Fibroblast of pulmonary artery (primary cell): ENCODE measurements at places on chromosomes 5 and 9.
A peak's percentile ranks its signal among the peaks of the same experiment; 100 is the strongest.

GRCh38 chr9:137972988-137973470, 95.4 kb downstream of the CACNA1B start:
- DNase-seq: no peak

- no peak for DNase-seq
These were observed 512 bp downstream of the GRIN3A start for GRCh38 chr9:101737705-101738565.

- DNase-seq: peak; percentile 25
These were observed 9.3 kb upstream of the RNF145 start for GRCh38 chr5:159218595-159219023.

DNA sequence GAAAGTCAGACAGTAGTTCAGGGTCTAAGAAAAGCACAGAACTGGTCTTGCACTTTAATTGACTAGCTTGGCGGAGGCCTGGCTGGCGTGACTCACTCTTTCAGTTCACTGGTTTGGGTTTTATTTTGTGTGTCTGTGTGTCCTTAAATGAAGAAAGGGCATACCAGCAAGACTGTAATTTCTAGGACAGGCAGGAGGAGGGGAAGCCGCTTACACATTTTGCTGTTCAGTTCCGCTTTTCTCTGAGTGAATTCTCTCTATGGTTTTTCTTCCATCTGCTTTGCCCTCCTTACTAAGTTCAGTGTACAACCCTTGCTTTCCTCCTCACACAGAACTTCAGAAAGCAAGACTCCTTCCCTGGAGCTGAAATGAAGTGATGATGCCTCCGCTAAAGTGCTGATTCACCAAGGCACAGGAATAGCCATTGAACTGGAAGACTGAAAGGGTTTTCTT, 150.8 kb downstream of the MEF2C start:
- peak; percentile 27 for DNase-seq

DNA sequence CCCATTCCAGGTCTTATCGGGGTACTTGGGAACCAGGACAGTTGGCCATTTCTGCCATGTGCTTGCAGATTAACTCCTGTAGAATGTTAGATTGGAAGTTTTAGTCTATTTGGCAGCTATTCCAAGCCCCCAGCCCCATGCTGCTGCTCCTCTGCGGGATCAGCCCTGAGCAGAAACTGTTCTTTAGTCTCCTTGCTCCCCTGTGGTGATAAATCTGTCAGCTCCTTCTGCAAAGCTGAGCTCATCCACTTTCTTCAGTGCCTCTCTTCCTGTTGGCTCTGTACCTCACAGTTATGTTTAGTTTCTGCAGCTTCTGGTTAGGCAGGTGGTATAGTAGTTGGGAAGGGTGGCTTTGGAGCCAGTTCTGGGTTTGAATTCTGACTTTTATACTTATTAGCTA, 170.4 kb downstream of the GRIA1 start:
- no peak for DNase-seq

GRCh38 chr9:135519179-135519971, 1.9 kb upstream of the LCN1 start:
- no peak for DNase-seq

DNA sequence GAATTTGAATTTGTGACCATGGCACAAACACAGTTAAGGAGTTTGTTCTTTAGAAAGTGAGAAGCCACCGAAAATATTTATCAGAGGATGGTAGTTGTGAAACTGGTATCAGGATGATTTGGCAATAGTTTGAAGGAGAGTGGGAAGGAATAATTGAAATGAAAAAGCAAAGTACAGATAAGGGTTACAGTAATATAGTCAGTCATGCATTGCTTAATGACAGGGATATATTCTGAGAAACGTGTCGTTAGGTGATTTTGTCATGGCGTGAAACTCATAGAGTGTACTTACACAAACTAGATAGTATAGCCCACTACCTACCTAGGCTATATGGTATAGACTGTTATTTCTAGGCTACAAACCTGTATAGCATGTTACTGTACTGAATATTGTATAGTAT, 84.2 kb downstream of the GPBP1 start:
- DNase-seq: peak; percentile 14

- DNase-seq: no peak
These were observed 15.4 kb downstream of the ARHGEF37 start for GRCh38 chr5:149596712-149597111.

- peak; percentile 79 for DNase-seq
These were observed 25.1 kb downstream of the ERGIC1 start for GRCh38 chr5:172858990-172859811.

- no peak for DNase-seq
These were observed 118.5 kb upstream of the PTPN3 start for GRCh38 chr9:109616571-109617120.

- DNase-seq: no peak
These were observed 322.4 kb downstream of the TMEM167A start for GRCh38 chr5:82754759-82755158.

- DNase-seq: peak; percentile 81
These were observed 990.4 kb upstream of the ACO1 start for GRCh38 chr9:31394015-31394473.

DNA sequence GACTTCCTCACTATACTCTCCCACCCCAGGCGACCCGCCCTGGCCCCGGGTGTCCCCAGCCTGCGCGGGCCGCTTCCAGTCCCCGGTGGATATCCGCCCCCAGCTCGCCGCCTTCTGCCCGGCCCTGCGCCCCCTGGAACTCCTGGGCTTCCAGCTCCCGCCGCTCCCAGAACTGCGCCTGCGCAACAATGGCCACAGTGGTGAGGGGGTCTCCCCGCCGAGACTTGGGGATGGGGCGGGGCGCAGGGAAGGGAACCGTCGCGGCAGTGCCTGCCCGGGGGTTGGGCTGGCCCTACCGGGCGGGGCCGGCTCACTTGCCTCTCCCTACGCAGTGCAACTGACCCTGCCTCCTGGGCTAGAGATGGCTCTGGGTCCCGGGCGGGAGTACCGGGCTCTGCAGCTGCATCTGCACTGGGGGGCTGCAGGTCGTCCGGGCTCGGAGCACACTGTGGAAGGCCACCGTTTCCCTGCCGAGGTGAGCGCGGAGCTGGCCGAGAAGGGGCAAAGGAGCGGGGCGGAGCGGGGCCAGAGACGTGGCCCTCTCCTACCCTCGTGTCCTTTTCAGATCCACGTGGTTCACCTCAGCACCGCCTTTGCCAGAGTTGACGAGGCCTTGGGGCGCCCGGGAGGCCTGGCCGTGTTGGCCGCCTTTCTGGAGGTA, 2.1 kb downstream of the CA9 start:
- no peak for DNase-seq

- no peak for DNase-seq
These were observed 61.0 kb upstream of the SARDH start for GRCh38 chr9:133799106-133799505.

- no peak for DNase-seq
These were observed 2232.8 kb upstream of the WWC1 start for GRCh38 chr5:166058660-166059059.

DNA sequence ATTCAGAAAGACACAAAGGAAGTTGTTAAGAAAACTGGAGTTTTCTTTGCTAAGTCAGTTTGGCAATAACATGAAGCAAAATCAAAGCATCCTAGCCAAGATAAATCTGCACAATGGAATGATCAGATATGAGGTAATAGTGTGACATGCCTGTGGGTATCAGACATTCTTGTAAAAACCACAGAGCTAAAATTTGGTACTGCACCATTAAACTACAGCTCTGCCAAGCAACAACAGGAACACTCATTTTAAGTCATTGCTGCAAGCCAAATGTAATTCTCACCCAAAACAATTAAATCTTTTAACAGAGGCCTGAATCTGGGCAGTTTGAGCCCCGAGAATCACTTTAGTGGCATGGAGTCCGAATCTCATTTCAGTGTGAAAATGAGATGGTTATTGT, 96.6 kb downstream of the VCAN start:
- peak; percentile 96 for DNase-seq

DNA sequence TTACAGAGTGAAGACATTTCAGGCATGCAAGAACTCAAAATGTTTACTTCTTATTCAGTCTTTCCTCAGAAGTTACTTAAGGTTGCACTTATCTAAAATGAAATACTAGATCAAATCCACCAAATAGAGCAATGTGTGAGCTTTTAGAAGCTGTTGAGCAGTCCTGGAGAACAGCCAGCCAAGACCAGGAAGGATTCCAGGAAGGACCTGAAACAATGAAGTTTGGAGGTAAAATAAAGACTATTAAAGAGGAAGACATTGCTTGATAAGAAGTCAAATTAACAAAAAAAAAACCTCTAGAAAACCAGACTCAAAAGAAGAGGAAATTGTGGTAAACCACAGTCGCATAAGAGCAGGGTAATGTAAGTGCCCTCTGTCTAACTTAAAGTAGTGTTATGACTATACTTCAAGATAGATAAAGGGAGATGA, 156.2 kb upstream of the S1PR3 start:
- DNase-seq: peak; percentile 84

DNA sequence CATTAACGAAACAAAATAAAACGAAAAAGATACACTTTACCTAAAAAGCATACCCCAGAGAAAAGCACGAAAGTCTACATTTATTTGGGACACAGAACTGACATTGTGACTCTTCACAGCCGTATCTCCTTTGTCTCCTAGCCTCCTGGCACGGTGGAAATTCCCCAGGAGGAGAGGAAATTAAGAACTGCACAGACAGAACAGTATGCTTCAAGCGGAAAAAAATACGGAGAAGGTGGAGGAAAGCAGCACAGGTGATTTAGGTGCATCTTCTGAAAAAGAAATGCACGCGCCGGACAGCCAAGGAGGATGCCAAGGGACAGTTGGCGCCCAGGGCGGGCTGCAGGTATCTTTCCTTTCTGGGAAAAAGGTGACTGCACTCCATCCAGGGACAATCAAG, 32.0 kb downstream of the DDX31 start:
- no peak for DNase-seq

DNA sequence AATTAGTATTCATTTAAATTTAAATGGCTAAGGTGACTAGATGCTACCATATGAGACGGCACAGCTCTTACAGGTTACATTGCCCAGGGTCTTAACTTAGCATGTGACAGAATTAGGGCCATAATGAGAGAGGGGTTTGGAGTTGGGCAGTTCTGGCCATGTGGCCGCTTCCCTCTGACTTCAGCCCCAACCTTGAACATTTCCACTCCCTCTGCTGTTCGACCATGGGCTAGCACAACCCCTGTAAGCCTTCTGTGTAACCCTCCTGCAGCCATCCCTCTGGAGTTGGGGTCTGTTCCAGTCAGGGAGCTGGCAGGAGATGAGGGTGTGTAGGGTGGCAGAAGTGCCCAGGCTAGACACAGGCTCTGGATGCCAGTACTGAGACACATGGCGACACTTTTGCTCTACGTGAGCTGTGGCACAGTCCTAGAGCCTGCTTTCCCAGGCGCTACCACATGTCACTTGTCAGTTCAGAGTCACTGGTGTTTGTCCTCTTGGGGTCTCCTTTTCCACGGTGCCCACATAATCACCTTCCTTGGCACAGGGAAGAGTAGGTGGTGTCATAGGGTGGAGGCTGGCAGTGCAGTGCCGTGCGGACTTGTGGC, 128.7 kb upstream of the PITX1 start:
- DNase-seq: no peak

GRCh38 chr9:138077898-138078540, 200.4 kb downstream of the CACNA1B start:
- no peak for DNase-seq

DNA sequence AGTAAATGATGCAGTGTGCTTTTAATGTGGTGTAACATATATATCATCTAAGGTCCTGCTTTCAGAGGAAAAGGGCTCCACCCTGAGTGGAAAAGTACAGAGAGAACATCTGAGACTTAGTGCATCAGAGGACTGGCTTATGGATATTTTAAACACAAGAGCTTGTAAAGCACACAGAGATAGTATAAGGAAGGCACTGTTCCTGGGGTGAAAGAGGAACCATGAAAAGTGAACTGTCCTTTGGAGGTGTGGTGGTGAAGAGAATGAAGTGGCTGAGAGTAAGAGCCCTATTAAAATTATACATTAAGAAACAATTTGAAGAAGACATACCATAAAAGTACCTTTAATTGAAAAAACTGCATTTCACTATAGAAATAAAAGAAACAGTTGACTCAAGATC, 68.9 kb downstream of the CSF2 start:
- DNase-seq: no peak

- DNase-seq: peak; percentile 76
These were observed 10.5 kb upstream of the AHRR start for GRCh38 chr5:310941-311434.

DNA sequence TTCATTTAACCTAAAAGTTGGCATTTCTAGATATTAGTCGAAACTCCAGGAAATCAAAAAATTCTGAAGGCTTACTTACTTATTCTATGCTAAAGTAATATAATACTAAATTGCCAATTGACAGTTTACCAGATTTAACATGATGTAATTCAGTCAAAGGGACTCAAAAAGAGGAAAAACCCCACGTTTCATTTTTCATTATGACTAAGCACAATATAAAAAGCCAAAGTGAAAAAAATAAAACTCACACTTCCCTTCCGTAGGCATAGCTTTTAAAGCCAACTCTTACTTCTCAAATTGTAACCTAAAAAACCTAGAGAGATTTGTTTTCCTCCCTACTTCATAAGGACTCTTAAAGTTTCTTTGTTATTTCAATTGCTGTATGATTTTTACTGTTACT, 146.6 kb downstream of the RAPGEF6 start:
- DNase-seq: peak; percentile 39

DNA sequence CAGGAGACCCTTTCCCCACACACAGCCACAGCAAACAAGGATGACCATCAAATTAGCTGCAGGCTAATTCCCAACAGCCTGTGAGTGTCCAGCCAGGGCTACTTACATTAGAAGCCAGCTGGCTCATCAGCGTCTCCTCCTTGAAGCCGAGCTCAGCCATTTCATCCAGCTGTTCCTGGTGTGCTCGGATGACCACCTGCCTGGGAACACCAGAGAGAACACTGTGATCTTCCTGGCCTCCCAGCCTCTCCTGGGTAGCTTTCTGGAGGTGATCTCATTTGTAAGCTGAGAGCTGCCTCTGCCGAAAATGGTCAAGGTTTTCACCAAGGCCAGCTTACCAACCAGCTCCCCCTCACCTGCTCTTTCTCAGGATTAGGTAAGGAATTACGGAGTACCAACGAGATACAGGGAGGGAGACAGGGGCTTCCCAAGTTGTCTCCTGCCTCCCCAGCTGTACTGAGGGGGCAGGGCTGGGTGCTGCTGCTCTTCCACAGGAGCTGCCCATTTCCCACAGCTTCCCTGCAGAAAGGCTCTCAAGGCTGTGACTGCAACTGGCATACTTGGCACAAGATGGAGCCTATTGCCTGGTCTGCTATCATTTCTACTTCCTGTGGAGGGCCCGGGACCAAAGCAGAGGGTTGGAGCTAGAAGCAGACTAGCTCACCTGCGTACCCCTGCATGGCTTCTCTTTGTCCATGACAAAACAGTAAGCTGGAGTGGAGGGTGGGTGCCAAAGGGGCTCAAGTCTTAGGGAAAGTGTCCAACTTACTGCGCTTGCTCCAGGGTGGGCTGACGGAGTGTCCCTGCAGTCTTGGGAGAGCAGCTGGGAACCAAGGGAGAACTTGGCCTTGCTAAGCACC, 73.9 kb downstream of the KIF24 start:
- peak; percentile 30 for DNase-seq

DNA sequence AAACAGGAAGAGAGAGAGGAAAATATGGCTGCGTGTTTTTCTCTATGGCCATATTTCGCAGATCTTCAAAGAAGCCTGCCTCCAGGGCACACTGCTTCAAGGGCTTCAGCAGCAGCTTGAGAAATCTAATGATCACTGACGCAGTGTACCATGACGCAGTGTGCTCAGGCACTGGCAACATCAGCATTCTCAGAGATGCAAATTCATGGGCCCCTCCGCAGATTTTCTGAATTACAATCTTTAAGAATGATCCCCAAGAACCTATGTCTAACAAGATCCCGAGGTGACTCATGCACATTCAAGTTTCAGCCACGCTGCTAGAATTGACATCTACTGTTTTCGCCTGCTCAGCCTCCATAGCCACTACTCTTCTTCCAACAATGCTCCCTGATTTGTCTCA, 143.9 kb upstream of the ZNF366 start:
- no peak for DNase-seq
